ENCODE measurements at places on chromosomes 16 and 17.

DNA sequence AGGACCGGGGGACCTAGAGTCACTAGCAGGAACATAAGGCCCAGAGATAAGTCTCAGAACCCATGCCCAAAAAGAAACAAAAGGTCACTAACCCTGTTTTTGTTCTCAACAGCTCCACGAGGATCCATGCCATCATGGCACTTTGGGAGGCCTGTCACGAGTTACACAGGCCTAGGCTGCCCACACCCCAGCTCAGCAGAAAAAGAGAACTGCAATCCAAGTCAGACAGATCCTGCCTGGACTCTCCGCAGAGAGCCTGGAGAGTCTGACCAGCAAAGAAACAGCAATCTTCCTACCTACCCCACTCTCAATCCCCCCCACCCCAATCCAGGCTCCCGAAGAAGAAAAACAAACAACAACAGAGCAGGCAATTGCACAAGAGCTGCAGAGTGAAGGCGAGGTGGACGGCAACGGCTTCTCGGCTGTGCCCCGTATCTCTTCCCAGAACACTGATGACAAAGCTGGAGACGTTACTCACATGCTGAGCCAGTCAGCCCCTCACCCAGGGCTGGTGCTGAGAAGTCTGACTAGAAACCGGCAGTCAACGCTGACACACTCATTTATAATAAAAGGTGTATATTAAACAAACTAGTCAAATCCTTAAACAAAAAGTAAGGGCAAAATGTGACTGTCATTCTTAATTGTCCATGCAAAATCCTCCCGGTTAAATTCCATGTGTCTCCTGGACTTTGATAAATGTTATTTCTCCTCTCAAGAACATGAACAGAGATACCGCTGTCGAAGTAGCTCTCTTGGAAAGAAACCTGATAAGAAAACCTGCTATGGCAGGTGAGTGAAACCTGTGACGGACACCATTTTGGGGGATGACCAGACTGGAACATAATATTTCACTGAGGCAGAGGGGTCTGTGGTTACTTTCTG lies 89.3 kb downstream of the SMG6 start:
- no peak for DNase-seq

DNA sequence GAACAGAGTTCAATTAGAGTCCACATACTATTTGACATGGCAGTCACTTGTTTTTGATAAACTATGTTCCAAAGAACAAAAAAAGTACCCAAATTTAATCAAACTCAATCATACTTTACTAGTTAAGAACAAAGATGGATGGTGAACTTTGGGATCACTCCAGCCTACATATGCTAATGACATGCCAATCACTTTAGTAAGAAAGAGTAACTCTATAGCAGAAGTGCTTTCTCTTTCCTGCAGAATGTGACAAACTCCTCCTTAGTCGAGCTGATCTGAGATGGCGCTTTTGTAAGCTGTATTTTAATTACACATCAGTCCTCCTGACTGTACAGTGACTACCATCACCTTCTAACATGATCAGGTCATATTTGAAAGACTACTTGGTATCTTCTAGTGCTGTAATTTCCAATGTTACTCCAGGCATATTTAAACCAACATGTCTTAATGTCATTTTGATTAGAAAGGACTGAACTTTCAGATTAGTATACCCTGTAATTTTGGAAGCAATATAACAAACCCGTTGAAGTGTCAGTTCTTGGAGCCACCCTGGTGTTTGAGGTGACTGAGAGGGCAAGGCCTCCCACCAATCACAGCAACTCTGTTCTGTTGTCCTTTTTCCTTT lies 4.1 kb downstream of the NETO2 start:
- DNase-seq: no peak

- no peak for DNase-seq
Observed at GRCh38 chr16:15833541-15833940, 23.3 kb downstream of the MYH11 start.

GRCh38 chr17:1630662-1631061 lies 2.0 kb upstream of the SLC43A2 start:
- DNase-seq: no peak

DNA sequence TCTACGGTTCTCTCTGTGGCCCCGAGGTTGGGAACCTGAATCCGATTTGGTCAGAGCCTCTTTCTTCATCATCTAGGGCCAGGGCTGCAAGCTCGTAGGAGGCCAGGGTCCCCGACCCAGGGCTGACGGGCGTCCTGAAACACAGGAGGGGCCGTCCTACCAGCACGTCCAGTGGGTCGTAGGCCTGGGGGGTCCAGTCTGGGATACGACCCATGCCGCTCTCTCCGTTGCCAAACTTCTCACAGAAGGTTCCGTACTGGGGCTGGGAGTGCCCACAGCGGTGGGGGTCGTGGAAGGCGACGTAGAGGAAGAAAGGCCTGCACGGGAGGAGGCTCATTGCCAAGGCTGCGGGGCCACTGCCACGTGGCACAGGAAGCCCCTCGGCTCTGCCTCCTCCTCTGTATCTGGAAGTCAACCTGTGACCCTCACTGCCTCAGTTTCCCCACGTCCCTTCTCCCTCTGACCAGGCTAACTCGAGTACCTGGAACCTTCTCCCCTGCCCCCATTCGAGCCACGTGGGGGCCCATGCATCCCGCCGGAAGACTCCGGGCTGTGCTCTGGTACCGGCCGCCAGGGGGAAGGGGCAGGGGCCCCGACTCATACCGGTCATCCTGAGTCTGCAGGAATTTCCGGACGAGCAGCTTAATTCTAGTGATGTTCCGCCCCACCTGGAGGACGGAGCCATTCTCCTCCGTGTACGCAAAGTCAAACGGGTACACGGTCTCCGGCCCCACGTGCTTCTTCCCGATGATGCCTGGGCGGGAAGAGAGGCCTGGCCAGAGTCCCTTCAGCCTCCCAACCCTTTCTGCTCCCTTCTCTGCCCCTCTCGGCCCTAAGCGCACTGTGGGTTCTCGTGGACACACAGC lies 5.9 kb downstream of the SGSH start:
- no peak for DNase-seq

All from NCI-H2081 treated with DMSO at 0.1 percent for 48 hours (cell line).